ENCODE measurements at places on chromosomes 6 and 20. TPM values are rescaled to one million over a fixed set of nuclear protein-coding genes. Genes with fewer than 3 reads are reported as not detected.

GRCh38 chr20:42461965-42462593, 727.6 kb downstream of the PTPRT start:
- DNase-seq, result no peak

GRCh38 chr6:84082689-84083265, 49.2 kb downstream of the MRAP2 start:
- no peak for DNase-seq

DNA sequence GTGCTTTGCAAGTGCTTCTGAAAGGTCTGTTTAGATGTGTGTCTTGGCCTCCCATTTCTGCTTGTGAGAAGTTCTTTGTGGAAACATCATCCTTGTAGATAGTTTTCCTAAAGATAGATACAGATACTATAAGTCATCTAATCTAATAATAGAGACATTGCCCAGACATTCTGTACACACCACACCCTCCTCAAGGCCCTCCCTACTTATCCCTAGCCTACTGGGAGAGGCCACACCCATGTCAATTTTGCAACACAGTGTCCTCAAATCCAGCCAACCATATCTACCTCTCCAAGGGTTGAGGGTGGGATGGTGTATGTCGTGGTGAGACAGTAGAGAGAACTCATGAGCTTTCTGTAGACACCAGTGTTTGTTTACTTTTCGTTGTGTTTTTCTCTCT, 6.2 kb downstream of the KDM1B start:
- no peak for DNase-seq

DNA sequence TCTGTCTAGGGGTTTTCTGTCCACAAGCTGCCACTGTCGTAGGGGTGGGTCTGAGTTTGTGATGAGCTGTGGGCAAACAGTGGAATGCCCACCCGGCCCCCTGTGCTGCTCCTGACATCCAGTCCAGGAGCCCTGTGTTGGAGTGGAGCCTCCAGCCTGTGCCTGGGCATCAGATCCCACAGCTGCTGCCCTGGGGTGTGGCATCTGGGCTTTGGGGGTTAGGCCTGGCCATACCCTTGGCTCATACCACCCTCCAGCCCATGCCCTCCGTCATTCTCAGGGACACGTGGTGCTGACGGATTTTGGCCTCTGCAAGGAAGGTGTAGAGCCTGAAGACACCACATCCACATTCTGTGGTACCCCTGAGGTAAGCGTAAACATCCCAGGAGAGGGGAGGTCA, 12.9 kb downstream of the SGK2 start:
- no peak for DNase-seq

The MMP24 gene
- total RNA-seq, result 6.5 TPM

The MUC22 gene
- not detected for total RNA-seq

The TPD52L1 gene
- 5.1 TPM for total RNA-seq

The ACTR5 gene
- 11.0 TPM for total RNA-seq

Data from glomerular endothelial cell (primary cell).